ENCODE measurements at places on chromosomes 5 and 9.

DNA sequence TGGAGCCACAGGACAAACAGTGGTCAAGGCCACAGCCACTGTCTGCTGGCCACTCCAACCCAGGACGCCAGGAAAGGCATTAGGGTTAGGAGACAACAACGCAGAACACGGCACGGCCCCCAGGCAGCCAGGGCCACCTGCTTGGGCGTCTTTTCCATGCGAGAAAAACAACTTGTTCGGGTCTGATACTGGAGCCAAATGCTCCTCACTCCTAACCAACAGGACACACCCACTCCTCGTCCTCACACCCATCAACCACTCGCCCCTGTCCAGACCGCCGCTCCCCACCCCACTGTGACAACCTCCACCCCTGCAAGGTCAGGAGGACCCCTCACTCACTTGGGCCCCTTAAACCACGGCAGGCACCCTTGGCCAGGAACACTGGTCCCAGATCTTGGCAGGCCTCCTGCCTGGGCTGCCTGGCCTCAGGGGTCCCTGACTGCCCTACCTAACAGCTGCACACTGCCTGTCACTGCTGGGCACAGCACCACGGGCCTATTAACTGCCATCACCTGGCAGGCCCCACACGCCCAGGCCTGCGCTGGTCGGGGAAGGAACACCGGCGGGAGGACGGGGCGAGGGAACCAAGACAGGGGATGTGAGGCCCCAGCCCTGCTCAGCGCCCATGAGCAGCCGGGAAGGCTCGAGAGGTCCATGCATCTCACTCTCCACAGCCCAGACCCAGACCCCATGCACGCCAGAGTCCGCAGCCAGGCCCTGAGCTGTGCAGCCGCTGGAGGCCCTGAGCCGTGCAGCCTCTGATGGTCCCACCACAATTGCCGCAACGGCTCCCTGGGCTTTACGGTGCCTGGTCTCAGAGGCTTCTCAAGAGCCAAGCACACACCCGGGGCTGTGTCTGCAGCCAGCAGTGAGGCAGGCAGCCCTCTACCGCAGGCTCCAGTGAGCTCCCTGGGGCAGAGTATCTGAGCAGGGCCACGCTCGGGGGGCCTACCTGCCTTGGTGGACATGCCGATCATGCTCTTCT, 13.8 kb downstream of the CLPTM1L start:
- no peak for DNase-seq
- H3K36me3 ChIP-seq: peaks cover 83% of the 10 kb centered on the region
- H3K4me3 ChIP-seq: no peak overlapping the region
- H3K27me3 ChIP-seq: no peaks in the 10 kb centered on the region

- no peak overlapping the region for H3K4me3 ChIP-seq
- no peaks in the 10 kb centered on the region for H3K36me3 ChIP-seq
- H3K27me3 ChIP-seq: peaks cover 10% of the 10 kb centered on the region
- no peak for DNase-seq
- no peak overlapping the region for H3K27ac ChIP-seq
Observed at GRCh38 chr5:168827636-168828035, 248.5 kb upstream of the PANK3 start.

GRCh38 chr5:169333518-169333917, 32.6 kb upstream of the SLIT3 start:
- DNase-seq: no peak
- no peak overlapping the region for H3K4me3 ChIP-seq
- no peaks in the 10 kb centered on the region for H3K27me3 ChIP-seq
- H3K36me3 ChIP-seq: no peaks in the 10 kb centered on the region
- no peaks in the 10 kb centered on the region for H3K4me1 ChIP-seq
- no peak overlapping the region for H3K27ac ChIP-seq

GRCh38 chr5:10172247-10172646, 77.4 kb downstream of the ATPSCKMT start:
- no peak for DNase-seq
- no peak overlapping the region for H3K27ac ChIP-seq
- H3K4me3 ChIP-seq: no peak overlapping the region
- H3K27me3 ChIP-seq: no peaks in the 10 kb centered on the region

- no peak for DNase-seq
- H3K4me1 ChIP-seq: peaks cover 3% of the 10 kb centered on the region
- H3K27ac ChIP-seq: no peak overlapping the region
- no peaks in the 10 kb centered on the region for H3K27me3 ChIP-seq
- H3K4me3 ChIP-seq: no peak overlapping the region
Observed at GRCh38 chr5:77921094-77921768, 145.1 kb upstream of the TBCA start.

- peak overlapping the region; percentile 93 for H3K4me3 ChIP-seq
- H3K27ac ChIP-seq: no peak overlapping the region
- no peaks in the 10 kb centered on the region for H3K36me3 ChIP-seq
- H3K4me1 ChIP-seq: no peaks in the 10 kb centered on the region
Observed at GRCh38 chr9:91421128-91421765, 2.4 kb downstream of the NFIL3 start.

GRCh38 chr5:107340631-107341030, 330.1 kb downstream of the EFNA5 start:
- H3K4me3 ChIP-seq: no peak overlapping the region
- no peak overlapping the region for H3K27ac ChIP-seq
- H3K4me1 ChIP-seq: no peaks in the 10 kb centered on the region
- no peaks in the 10 kb centered on the region for H3K27me3 ChIP-seq
- DNase-seq: no peak

- H3K4me1 ChIP-seq: no peaks in the 10 kb centered on the region
- no peaks in the 10 kb centered on the region for H3K36me3 ChIP-seq
- DNase-seq: no peak
- no peak overlapping the region for H3K27ac ChIP-seq
- no peaks in the 10 kb centered on the region for H3K27me3 ChIP-seq
Observed at GRCh38 chr5:74154526-74154925, 486.0 kb downstream of the ENC1 start.

GRCh38 chr5:13591621-13592020, 352.9 kb downstream of the DNAH5 start:
- H3K27ac ChIP-seq: no peak overlapping the region
- no peaks in the 10 kb centered on the region for H3K4me1 ChIP-seq
- H3K4me3 ChIP-seq: no peak overlapping the region
- H3K36me3 ChIP-seq: no peaks in the 10 kb centered on the region
- DNase-seq: no peak

GRCh38 chr5:176734756-176735342, 75.5 kb upstream of the UNC5A start:
- H3K36me3 ChIP-seq: no peaks in the 10 kb centered on the region
- no peak overlapping the region for H3K4me3 ChIP-seq
- H3K27me3 ChIP-seq: no peaks in the 10 kb centered on the region
- no peaks in the 10 kb centered on the region for H3K4me1 ChIP-seq

GRCh38 chr5:114391321-114391720, 29.5 kb downstream of the KCNN2 start:
- H3K27me3 ChIP-seq: no peaks in the 10 kb centered on the region
- peaks cover 5% of the 10 kb centered on the region for H3K36me3 ChIP-seq
- DNase-seq: no peak
- H3K4me1 ChIP-seq: peaks cover 3% of the 10 kb centered on the region

DNA sequence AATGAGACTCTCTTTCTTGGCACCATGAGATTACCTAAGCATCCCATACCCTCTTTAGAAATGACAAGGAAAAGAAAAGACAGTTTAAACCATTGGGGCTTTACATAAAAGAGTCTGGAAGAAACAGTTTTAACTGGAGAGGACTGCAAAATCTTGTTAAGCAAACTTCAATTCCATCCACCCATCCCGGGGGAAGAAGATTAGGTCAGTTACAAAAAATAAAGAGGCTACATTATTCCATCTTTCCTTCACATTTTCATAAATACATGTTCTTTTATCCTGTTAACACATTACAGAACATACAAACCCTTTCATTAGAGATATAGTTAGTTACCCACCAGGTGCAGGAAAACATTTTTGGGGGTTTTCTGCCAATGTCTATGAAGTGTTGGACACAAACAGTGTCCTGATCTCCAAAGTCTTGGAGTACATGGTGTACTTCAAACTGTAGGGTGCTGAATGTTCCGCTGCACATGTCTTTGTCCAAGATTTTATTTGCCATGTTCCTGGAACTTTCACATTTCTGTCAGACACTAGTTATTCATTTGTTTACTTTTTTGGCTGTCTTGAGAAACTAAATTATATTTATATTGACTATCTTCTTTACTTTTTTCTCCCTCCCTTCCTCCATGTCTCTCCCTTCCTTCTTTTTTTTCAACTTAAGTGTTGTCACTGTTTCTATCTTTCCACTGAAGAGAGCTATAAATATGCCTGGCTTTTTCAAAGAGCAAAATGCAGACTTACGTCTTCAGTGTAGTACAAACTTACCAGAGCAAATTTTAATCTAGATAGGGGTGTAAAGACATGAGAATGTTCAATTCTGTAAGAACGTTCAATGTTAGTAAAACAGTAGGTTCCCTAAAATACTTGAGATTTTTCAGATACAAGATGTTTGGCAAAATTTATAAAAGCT, 410.9 kb upstream of the PRR16 start:
- no peak overlapping the region for H3K27ac ChIP-seq
- H3K4me3 ChIP-seq: no peak overlapping the region
- no peaks in the 10 kb centered on the region for H3K36me3 ChIP-seq
- no peaks in the 10 kb centered on the region for H3K4me1 ChIP-seq

DNA sequence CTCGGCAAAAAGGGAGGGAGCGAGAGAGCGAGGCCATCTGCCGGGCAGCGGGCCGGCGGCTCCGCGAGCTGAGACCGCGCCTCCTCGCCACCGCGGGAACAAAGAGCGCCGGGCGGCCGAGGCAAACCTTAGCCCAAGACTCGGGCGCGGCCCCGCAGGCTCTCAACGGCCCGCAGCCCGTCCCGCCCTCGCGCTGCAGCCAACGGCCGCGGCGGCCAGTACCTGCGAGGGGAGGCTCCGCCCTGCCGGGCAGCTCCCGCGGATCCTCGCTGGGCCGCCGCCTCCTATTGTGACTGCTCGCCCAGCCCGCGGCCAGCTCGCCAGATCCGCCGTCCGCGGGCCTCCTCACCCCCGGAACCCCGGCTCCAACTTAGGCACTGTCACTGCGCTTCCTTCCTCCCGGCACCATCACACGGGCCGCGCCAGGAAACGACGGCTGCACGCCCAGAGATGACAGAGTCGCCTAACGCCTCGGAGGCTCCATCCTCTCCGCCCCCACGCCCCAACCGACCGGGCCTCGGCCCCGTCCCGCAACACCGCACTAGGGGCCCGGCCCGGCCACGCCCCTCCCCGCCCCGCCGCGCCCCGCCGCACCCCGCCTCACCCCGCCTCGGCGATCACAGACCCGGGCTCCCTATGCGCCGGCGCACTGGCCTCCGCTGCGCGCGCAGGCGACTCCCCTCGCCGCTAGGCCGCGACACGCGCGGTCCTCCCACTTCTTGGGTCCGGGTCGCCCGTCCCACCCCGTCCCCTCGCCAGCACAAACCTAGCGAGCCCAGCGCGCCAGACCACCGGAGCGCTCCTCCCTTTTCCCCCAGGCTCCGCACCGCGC, 479 bp upstream of the RNF38 start:
- H3K4me1 ChIP-seq: no peaks in the 10 kb centered on the region
- H3K27me3 ChIP-seq: no peaks in the 10 kb centered on the region
- H3K36me3 ChIP-seq: peaks cover 4% of the 10 kb centered on the region
- peak overlapping the region; percentile 61 for H3K27ac ChIP-seq
- H3K4me3 ChIP-seq: peak overlapping the region; percentile 96

DNA sequence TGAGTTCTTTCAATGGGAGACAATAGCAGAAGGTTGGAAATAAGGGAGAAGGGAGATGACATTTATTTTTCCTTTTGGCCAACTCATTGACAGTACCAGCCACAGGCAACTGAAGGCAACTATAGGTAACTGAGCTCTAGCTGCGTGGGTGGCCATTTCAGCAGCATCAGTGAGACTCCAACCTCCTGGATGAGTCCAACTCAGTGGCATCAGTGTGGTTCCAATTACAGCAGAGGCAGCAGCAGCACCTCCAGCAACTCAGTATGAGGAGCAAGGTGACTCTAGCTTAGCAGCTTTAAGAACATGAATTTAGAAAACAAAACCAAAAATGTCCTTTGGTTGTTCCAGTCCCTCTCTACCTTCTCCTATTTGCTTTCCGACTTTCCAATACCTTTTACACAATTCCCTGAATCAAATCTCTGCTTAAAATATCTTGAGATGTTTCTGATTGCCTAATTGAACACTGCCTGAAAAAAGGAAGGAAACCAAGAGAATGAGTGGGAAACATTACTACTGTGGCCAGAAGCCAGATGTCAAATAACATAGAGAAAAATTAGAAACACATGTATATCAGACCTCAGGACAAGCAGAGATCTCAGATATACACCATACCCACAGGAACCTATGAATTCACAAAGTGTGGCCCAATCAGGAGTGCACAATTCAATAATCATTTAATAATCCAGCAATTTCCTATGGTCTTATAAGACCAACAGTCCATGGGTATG, 166.5 kb upstream of the RORB start:
- DNase-seq: no peak
- H3K4me3 ChIP-seq: no peak overlapping the region
- H3K36me3 ChIP-seq: no peaks in the 10 kb centered on the region
- H3K27ac ChIP-seq: no peak overlapping the region
- H3K4me1 ChIP-seq: 0 out of 2 replicates have a peak, but pooled peaks cover 4% of the 10 kb centered on the region

DNA sequence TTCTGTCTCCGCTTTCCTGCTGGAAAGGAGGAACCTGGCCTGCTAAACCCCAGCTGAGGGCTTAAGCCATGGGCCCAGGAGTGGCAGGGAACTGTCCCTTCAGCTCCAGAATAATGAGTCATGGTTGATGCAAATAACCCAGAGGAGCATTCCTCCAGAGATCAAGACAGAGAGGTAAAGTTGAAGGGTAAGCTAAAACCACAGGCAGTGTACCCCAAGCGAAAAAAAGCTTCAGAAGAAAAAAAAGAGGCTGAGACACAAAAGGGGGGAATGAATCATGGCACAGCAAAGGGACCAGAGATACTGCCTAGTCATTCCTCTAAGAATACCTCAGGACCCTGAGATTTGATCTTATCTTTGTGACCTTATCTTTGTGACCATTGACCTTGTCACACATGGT, 199.5 kb upstream of the TAS2R1 start:
- H3K4me3 ChIP-seq: no peak overlapping the region
- peaks cover 13% of the 10 kb centered on the region for H3K4me1 ChIP-seq
- DNase-seq: no peak
- no peaks in the 10 kb centered on the region for H3K36me3 ChIP-seq

GRCh38 chr5:102749416-102750030, 5.6 kb upstream of the PAM start:
- peaks cover 2% of the 10 kb centered on the region for H3K36me3 ChIP-seq
- no peak for DNase-seq
- H3K27me3 ChIP-seq: no peaks in the 10 kb centered on the region
- peaks cover 8% of the 10 kb centered on the region for H3K4me1 ChIP-seq
- peak overlapping the region; percentile 28 for H3K4me3 ChIP-seq

All from H9 (cell line).